ENCODE measurements at places on chromosomes 13 and 19. TPM values are rescaled to one million over a fixed set of nuclear protein-coding genes. Genes with fewer than 3 reads are reported as not detected.

DNA sequence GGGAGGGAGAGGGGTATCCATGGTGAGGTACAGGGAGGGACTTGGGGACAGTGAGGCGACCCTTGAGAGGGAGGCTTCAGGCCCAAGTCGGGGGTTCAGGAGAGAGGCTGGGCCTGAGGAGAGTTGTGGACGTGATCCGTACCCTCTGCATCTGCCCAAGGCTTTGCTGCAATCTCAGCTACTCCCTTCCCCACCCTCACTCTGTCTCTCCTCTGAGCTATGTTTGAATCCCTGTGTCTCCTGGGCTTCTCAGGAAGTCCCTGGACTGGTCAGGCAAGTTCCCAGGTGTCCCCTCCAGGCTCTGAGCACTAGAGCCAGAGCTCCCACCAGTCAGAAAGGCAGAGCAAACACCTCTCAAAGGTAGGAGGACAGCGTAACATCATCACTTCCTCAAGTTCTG is 1.8 kb downstream of the LIN37 start:
- H3K36me3 ChIP-seq, result peaks cover 13% of the 10 kb centered on the region
- DNase-seq, result no peak
- peaks cover 31% of the 10 kb centered on the region for H3K4me1 ChIP-seq
- H3K27ac ChIP-seq, result peak overlapping the region; percentile 42
- peak overlapping the region; percentile 27 for H3K4me3 ChIP-seq
- peaks cover 1% of the 10 kb centered on the region for H3K27me3 ChIP-seq

Gene WDR87
- total RNA-seq, result not detected

GRCh38 chr19:44767295-44768180 is 10.2 kb upstream of the CBLC start:
- no peak overlapping the region for H3K4me3 ChIP-seq
- H3K27ac ChIP-seq, result no peak overlapping the region
- H3K36me3 ChIP-seq, result peaks cover 3% of the 10 kb centered on the region
- peak; percentile 49 for DNase-seq
- peaks cover 26% of the 10 kb centered on the region for H3K4me1 ChIP-seq

Gene PEX11G
- 1.5 TPM for total RNA-seq

- peak within 1 kb of the TSS; percentile 74 for H3K4me3 ChIP-seq
- no peaks in the 10 kb centered on the region for H3K27me3 ChIP-seq
- H3K4me1 ChIP-seq, result peaks cover 22% of the 10 kb centered on the region
- no peak within 1 kb of the TSS for H3K27ac ChIP-seq
- DNase-seq, result peak; percentile 55
Observed at GRCh38 chr19:2015608-2015950, at the start of gene BTBD2. Gene BTBD2 (minus strand): TSS chr19:2015714. CDS start chr19:2015703, 11 bp downstream.

GRCh38 chr19:51994048-51994644 is 7.5 kb upstream of the ZNF350 start:
- H3K4me3 ChIP-seq, result no peak overlapping the region
- H3K4me1 ChIP-seq, result no peaks in the 10 kb centered on the region
- no peaks in the 10 kb centered on the region for H3K27me3 ChIP-seq
- H3K36me3 ChIP-seq, result peaks cover 80% of the 10 kb centered on the region
- no peak overlapping the region for H3K27ac ChIP-seq

DNA sequence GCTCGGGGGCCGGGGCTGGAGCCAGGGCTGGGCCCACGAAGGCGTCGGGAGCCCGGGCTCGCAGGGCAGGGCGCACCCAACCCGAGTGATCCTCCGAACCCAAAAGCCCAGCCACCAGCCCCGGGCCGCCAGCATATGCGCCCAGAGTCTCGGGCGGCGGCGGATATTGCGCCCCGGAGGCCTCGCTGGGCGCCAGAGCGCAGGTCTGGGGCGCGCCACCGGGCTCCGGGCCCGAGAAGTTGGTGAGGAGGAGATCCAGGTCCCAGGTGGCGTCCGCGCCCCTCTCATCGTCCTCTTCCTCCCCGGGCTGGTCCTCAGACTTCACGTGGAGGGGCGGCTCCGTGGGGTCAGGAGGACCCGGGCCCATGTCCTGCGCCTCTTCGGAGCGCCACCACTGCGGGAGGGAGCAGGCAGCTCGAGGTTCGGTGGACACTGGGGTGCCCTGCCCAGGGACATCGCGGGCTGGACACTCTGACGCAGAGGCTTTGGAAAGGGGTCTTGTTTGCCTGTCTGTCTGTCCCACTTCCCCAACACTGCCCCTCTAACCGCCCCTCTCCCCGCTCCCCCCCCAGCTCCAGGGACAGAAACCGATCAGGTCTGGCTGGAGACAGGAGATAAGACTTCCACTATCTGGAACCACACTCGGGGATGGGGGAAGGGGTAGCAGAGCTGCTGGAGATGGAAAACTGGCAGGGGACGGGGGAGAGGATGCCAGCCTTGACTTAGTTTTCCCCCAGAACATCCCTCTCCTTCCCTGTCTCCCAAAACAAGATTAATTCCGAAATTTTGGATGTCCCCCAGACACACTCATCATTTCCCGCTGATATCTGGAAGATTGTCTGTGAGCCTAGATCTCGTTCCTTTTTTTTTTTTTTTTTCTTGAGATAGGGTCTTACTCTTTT is 1.0 kb downstream of the KLF1 start:
- H3K27ac ChIP-seq, result no peak overlapping the region
- peaks cover under 1% of the 10 kb centered on the region for H3K36me3 ChIP-seq
- no peaks in the 10 kb centered on the region for H3K27me3 ChIP-seq
- peak overlapping the region; percentile 64 for H3K4me3 ChIP-seq
- peaks cover 17% of the 10 kb centered on the region for H3K4me1 ChIP-seq
- no peak for DNase-seq

Gene SLC10A2
- total RNA-seq, result not detected

DNA sequence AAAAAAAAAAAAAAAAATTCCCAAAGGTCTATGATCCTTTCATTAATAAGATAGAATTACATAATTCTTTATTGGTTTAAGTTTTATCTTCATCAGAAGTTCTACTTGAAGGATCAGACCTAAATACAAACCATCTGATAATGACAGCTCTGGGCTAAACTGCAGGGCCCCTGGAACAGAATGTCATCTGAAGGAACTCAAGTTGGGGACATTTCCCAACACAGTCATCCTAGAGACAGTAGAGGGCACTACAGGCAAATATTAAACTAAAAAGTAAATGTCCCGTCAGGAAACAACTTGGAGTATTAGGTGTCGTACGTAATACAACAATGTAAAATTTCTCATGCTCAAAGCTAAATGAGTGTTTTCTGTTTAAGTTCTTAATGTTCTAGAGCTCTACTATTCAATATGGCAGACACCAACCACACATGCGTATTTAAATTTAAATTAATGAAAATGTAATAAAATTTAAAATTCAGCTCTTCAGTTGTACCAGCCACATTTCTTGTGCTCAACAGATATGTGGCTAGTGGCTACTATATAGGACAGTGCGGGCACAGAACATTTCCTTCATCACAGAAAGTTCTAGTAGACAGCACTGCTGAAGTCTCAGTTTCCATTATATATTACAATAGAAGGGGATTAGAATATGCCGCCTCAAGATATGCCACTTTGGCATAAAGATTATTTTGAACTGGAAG is 21.8 kb upstream of the NAXD start:
- H3K27ac ChIP-seq, result no peak overlapping the region
- no peaks in the 10 kb centered on the region for H3K36me3 ChIP-seq
- H3K4me1 ChIP-seq, result no peaks in the 10 kb centered on the region
- H3K4me3 ChIP-seq, result no peak overlapping the region
- peak; percentile 27 for DNase-seq

Gene PPP1R37
- 20.9 TPM for total RNA-seq

DNA sequence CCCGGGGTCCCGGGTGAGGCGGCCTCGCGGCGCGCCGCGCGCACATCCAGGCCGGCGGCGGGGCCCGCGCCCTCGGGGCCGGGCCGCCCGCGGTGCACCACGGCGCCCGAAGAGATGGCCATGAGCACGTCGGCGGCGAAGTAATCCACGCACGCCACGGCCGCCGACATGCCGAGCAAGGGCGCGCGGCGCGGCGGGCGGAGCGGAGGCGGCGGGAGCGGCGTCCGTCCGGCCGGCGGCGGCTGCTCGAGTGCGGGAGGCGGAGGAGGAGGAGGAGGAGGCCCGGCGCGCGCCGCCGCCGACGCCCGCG is at the start of gene KLF16:
Gene KLF16 (minus strand): TSS at position 252 of the 310 bp plus-strand sequence. CDS start 82 bp downstream, at position 170.
- peaks cover 11% of the 10 kb centered on the region for H3K36me3 ChIP-seq
- H3K27ac ChIP-seq, result peak within 1 kb of the TSS; percentile 92
- H3K27me3 ChIP-seq, result no peaks in the 10 kb centered on the region
- H3K4me1 ChIP-seq, result peaks cover 35% of the 10 kb centered on the region
- peak within 1 kb of the TSS; percentile 95 for H3K4me3 ChIP-seq

Gene CEACAM16
- total RNA-seq, result not detected

Gene SPACA4
- total RNA-seq, result not detected

Gene SULT2B1
- not detected for total RNA-seq

Gene ZNF155
- total RNA-seq, result 2.6 TPM

GRCh38 chr13:30864433-30865122 is 41.5 kb upstream of the MEDAG start:
- no peaks in the 10 kb centered on the region for H3K36me3 ChIP-seq
- H3K4me1 ChIP-seq, result peaks cover 3% of the 10 kb centered on the region
- peaks cover 9% of the 10 kb centered on the region for H3K27me3 ChIP-seq
- no peak overlapping the region for H3K27ac ChIP-seq
- no peak overlapping the region for H3K4me3 ChIP-seq
- DNase-seq, result no peak

All from activated CD8-positive, alpha-beta T cell treated with anti-CD3 and anti-CD28 coated beads for 36 hours (primary cell).